Sciatic nerve (tissue), 2 donors: ENCODE measurements at places on chromosomes 11 and 22.

DNA sequence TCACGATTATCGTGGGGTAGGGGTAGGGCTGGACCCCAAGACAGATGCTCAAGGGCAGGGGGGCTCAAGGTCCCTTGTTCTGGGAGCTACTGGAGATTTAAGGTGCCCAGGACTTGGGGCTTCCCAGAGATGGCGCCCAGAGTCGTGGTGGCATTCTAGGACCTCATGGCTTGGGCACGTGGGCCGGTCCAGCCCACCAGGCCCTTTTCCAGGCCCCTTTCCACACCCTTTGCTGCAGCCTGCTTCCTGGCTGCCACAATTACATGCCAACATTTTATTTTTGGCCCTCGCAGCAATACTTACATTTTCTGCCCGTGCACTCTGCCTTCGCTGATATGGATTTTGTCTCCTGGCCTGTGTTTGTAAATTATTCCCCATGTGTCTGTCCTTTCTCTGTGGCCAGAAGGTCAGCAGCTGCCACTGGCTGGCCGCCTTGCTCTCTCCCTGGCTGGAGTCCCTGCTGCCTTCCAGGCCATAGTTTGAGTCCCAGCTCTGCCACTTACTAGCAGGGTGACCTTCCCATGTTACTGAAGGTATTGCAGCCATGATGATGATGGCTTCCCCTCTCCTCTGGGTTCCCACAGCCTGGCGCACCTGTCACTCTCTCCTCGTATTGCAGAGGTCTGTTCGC is 11.2 kb downstream of the MB start:
- no peak for DNase-seq

DNA sequence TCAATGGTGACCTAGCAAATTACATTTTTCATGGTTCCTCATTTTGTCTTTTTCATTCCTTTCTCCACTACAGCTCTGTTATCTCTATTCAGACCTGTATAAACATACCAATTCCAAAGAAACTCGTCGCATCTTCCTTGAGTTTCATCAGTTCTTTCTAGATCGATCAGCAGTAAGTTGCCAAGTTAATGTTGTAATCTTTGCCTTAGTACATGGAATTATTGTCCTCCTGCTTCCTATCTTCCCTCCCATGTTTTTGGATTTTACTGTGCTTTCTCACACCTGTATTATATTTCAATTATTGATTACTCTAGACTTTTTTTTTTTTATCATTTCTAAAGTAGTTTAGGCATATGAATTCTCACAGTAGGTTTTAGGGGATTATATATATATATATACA is 69.5 kb upstream of the GRIK4 start:
- DNase-seq: no peak

GRCh38 chr11:76207642-76208401 is 1.5 kb upstream of the WNT11 start:
- peak; percentile 90 for DNase-seq

DNA sequence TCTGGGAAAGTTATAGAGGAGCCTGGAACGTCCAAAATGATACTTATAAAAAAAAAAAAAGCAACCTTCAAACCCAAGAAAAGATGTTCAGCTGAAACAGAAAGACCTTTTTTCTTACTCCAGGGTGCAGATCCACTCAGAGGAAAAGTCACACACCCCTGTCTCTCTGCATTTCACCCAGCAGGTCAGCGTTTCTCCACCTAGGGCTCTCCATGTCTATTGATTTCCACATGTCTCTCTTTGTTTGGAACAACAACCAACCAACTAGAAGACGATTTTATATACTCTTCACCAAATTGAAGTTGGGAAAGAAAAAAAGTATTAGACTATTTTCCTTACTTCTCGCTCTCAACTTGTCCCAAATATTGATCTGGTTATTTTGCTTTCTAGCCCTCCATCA is 42.2 kb upstream of the BLID start:
- DNase-seq: no peak

DNA sequence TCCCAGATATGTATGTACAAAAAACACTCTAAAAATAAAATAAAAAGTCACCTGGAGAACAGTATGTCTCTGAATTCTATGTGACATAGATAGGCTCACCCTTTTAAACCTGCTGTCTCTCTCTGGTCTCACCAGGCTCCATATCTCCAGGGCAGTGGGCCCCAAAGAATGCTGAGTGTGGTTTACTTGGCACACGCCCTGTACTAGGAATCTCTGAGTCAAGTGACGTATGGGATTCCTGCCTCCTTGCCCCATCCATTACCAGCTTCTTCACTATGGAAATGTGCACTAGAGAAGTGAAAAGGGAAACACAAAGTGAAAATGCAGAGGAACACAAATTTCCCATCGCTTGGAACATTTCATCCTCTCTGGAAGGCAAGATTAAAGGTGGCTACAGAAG is 722.2 kb upstream of the TENM4 start:
- DNase-seq: no peak

DNA sequence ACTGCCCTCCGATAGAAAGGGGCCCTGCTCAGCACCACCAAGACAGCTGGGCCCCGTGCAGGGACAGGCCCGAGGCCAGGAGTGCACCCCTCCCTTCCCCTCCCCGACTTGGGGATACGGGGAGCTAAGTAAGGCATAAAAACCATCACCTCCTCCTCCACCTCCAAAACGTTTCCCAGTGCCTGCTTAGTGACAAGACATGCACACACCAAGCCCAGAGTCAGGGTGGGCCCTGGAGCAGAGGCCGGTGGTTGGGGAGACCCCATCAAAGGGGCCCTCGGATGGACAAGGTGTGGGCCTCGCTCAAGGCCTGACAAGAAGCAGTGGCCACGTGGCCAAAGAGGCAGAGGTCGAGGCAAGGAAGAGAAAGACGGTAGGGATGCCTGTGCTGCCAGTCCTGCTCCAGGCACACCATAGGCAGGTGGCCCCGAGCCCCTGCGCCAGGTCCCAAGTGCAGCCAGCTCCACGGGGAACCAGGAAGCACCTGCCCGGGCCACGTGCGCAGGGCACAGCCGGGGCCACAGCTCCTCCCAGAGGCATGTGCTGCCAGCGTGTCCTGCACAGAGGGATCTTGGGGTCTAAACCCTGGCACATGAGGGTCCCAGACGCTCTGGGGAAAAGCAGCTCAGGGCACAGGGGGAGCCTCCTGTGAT is 53.0 kb downstream of the BRD1 start:
- no peak for DNase-seq

DNA sequence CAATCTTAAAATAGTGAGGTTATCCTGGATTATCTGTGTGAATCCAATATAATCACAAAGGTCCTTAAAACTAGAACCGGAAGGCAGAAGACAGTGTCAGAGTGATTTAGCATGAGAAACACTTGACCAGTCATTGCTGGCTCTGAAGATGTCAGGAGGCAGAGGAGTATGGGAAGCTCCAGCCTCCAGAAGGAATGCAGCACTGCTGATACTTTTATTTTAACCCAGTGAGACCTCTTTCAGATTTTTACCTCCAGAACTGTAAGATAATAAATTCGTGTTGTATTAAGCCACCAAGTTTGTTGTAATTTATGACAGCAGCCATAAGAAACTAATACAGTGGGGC is 134.4 kb upstream of the ZC3H12C start:
- no peak for DNase-seq

DNA sequence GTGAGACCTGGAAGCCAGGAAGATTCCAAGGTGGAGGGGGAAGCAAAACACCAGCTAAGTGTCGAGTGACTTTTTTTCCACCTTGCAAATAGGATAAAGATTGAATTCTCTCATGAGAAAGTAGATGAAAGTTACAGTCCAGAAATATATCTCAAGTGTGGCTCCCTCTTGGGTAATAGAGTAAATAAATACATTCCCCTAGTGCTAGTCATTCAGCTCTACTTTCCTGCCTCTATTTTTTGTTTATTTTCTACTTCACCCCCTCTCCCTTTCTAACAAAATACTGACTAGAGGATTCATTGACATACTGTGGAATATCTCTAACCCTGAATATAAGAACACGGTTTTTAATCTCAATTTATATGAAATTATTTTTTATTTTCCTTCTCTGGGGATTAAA is 19.2 kb upstream of the OOSP4B start:
- no peak for DNase-seq

DNA sequence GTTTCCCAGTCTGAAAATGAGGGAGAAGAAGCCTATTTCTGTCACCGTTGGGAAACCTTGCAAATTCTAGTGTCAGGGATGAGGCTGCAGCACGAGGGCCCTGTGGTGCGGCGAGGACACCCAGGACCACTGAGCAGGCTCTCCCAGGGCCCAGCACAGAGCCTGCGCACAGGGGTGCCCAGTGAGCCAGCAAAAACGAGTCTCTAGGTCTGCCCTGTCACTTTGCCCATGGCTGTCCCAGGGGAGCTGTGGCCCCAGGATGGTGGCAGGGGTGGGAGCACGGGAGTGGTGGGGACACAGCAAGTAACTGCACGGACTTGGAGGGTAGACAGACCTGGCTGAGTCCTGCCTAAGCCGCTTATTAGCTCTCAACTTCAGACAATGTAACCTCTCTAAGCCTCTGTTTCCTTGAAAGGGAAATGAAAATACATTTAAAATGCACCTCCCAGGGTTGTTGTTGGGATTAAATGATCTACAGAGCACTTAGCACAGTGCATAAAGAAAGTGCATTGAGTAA is 44.2 kb downstream of the DSCAML1 start:
- no peak for DNase-seq

GRCh38 chr22:36830601-36831000 is 13.8 kb upstream of the PVALB start:
- no peak for DNase-seq

GRCh38 chr11:1377231-1377780 is 12.4 kb upstream of the BRSK2 start:
- DNase-seq: no peak

- no peak for DNase-seq
Measured at GRCh38 chr11:108216988-108217387, 5.5 kb downstream of the NPAT start.

- DNase-seq: peak; percentile 88
Measured at GRCh38 chr22:30196141-30196879, 50.2 kb downstream of the LIF start.

DNA sequence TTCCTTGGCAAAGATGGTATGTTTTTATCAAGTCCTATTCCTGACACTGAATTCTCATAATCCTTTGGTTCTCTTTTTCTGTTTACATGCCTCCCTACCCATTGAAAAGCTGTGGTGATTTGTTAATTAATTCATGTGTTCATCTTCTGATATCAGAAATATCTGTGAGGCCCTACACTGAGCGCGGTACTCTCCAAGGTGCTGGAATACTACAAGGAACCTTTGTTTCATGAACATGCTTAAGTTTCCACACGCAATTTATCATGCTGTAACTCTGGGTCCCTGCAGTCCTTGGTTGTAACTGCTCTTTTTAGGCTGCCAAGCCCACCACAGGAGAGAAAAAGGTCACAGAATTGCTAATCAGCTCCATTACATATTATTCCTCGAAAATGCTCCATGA is 331.8 kb downstream of the FAT3 start:
- no peak for DNase-seq

DNA sequence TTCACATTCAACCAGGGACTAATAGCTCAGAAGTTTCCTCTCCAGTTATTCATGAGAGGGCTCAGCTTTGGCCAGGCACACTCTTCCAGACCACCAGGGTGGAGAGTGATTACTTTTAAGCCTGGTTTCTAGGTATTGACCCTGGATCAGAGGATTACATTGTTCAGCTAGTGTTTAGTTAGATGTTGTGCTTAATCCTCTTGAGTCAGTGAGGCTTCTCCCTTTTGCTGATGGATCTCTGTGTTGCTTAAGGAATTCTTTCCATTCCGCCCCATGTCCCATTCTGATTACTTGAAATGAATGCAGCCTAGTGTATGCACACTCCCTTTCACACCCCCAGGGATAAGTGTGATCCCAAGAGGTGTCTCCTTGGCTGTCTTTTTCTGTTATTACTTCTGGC is 271.7 kb upstream of the ANO5 start:
- no peak for DNase-seq

DNA sequence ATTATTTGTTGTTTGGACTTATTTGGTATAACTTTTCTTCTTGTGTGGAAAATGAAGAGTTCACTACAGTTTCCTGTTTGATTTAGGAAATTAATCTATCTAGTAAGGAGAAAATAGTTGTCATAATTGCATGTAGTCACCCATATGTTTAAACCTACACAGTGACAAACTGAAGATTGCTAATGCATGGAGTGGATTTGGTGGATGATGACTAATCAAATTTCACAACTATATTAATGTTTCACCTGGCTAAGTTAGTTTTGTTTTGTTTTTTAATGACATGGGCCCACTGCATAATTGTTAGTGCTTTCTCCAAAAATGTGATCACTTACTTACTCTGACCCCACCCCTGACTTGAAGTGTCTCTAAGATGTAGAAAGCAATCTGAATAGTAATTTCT is 170.6 kb downstream of the DYNC2H1 start:
- DNase-seq: no peak

GRCh38 chr11:71178076-71178475 is 74.3 kb downstream of the SHANK2 start:
- DNase-seq: no peak

DNA sequence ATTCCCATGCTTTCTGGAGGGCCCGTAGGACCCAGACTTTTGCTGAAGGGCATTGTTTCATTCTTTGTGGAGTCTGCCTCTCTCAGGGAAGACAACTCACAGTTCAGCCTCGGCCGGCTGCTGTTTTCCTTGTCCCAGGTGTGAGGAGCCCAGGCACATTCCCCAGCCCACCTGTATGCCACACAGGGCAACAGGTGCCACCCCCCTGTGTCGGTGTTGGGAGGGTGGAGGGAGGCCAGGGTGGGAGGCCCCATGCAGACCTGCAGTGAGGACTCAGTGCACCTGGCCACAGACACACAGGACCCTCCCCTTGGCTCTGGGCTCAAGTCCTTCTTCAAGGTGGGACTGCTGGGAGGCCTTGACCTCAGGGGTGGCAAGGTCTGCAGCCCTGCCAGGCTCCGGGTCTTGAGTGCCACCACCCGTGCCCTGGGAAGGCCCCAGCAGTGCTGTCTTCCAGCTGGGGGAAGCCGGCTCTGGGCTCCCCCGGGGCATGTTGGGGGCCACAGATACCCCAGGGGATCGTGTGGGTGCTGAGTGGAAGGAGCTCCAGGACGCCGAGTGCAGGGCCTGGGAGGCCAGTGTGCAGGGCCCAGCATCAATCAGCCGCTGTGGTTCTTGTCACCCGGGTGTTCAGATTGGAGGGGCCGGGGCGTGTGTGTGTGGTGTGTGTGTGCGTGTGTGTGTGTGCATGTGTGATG is 1286.1 kb downstream of the BRD1 start:
- no peak for DNase-seq

GRCh38 chr22:45585437-45585755 is 82.7 kb downstream of the FBLN1 start:
- DNase-seq: no peak

- no peak for DNase-seq
Measured at GRCh38 chr11:10715571-10715970, 22.0 kb upstream of the IRAG1 start.

GRCh38 chr11:102293873-102294601 is 23.2 kb upstream of the BIRC3 start:
- no peak for DNase-seq
